Endodermal cell (in vitro differentiated cells): ENCODE measurements at places on chromosomes 7 and 10.

GRCh38 chr10:93261961-93262610 is 188.4 kb downstream of the CYP26A1 start:
- DNase-seq: no peak

DNA sequence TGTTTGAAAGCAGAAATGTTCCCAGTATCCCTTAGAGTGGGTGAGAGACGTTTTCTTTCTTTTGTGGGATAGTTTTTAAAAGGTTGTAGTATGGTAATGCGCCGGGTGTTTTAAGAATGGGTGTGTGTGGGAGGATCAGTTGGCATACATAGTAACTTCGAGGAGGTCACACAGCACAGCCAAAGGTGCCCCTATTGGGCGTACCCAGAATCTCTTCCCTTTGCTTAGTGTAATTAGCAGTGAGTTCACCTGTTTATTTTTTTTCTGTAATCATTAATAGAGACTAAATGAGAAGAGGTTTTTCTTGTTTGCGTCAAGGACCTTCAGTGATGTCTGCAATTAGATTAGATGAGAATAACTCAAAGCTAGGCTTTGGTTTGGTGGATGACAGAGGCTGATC is 1.5 kb downstream of the PLEKHA8 start:
- DNase-seq: peak; percentile 52

DNA sequence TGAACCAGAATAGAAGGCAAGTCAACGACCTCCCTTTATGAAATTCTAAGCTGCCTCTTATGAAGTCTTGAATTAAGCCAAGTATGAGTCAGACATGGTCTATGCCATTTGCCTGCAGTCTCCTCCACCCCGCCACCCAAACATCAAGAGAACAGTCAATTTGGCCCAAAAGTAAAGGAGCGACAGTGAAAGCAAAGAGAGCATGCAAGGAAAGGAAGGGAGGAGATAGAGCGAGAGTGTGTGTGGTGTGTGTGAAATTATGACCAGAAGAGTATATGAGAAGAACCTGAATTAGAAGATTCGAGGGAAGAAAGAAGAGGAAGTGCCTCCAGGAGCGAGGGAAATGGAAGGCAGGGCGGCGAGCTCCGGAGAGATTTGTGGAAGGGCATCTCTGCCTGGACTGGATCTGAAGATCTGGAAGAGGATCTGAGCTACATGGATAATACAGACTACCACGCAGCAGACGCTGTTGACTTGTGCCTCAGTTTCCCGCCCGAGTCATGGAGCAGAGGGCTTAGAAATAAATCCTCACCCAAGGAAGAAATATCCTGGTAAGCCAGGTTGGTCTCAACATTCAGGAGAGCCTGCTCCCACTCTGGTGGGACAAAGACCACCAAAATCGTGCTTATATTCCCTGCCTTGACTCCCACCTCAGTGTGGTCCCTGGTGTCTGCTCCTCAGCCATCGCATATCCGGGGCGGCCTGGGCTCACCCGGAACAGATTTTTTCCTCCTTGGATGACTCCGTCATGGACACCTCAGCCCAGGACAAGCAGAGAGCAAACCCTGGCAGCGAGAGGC is 459 bp downstream of the ZDHHC6 start:
- DNase-seq: peak; percentile 47

- no peak for DNase-seq
These were observed 2.8 kb downstream of the MOGAT3 start for GRCh38 chr7:101197991-101198390.

GRCh38 chr10:95304976-95305375 is 14.2 kb upstream of the PDLIM1 start:
- DNase-seq: no peak

DNA sequence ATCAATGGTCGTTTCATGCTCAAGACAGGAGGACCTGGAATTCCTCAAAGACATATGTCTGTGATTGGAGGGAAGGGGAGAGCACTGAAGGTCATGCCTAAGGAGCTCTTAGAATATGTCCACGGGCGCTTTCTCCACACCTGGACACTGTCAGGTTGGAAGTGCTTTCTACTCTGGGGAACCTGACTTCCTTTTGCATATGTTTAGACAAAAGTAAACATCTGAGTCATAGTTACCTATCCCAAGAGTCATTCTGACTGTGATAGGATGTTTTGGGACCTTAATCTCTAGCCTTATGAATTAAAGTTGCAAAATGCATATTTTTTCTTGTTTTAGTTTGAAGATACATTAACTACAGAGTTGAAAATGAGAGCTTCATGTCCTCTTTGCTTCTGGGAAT is 251.7 kb downstream of the KLF6 start:
- no peak for DNase-seq

DNA sequence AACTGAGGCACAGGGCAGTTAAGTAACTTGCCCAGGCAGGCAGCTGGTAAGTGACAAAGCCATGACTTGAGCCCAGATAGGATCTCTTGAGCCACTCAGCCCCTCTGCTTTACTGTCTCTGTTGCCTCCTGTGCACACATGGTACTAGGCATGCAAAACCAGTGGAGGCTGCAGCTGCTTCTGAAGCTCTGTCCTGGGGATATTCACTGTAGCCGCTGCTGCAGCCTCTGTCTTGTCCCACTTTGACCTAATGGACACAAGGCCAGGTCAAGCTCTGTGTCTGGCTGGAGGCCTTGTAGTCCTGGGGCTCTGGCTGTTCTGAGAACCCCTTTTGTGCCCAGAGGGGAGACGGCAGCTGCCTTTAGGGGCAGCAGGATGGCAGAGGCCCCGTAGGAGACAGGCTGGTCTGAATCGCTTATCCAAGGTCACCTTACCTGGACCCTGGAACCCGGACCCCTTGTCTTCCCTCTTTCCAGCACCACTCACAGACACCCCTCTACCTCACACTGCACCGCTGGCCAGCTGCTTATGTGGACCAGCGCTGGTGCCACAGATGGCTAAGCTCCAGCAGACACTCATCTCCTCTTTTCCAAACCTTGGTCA is 57.6 kb downstream of the TSPAN15 start:
- DNase-seq: no peak

- DNase-seq: no peak
These were observed 63.8 kb upstream of the RET start for GRCh38 chr10:43013065-43013464.
